Stimulated activated CD8-positive, alpha-beta memory T cell treated with anti-CD3 and anti-CD28 coated beads, Interleukin-7, amount 100 ng/mL, for 1 hour (primary cell): ENCODE measurements at places on chromosomes 1 and 21.

DNA sequence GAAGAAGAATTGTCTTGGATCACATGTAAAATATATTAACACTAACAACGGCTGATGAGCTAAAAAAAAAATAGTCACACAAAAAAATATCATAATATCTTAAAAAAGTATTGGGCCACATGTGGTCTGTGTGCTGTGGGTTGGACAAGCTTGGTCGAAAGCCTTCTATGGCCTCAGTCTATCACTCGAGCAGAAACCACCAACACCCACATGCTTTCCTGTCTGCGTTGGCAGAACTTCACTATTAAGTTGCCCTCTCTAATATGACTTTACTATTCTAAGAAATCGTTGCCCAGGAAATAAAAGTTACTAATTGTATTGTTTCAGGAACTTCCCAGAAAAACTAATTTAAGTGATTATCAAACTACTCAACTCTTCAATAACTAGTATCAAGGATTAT, 28.2 kb upstream of the ETS2 start:
- DNase-seq: no peak

GRCh38 chr1:153494976-153495535, 34.6 kb upstream of the S100A7 start:
- DNase-seq: peak; percentile 66

DNA sequence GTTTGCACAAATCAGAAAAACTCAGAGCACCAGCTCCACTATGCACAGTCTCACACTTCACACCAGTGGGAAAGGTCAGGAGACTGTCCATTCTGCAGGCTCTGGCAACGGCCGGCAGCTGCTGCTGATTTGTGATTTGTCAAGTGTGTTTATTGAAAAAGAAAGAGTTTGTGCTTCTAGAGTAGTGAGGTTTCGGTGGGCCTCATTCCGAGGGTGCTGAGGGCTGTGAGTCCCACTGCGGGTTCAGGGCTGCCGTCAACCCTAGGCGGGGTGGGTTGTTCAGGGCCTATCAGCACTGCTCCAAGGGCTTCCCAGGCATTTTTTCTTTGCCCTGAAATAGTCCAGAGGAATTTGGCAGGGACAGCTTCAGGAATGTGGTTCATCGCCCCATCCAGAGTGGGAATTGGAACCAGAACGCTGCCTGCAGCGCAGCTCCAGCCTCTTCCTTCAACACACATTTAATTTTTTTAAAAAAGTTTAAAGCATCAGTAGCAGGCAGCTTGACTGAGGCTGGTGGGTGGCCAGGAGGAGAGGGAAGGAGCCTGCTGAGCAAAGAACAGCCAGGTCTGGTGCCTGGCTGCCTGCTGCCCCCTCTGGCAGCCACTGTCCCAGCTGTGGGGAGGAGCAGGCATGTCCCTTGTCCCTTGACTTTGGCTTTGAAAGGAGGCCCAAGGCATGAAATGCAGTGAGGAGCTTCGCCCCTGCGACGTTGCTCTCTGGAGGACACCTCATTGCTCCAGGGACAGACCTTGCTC, 19.7 kb downstream of the STUM start:
- no peak for DNase-seq

DNA sequence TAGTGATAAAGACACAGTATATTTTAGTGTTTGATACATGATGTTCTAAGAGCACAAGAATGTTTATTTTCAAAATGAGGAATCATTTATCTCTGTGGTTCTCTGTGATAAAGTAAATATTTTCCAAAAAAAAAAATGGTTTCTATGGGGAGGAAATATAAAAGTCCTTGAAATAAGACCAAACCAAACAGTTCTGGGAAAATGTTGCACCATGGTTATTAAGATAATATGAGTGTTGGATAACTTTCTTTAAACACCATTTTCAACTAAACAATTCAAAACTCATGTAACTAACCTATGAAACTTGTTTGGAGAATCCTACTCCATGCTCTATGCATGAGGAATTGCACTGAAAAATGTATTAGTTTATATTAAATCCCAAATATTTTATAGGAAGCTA, 184.6 kb downstream of the KCNT2 start:
- DNase-seq: no peak

DNA sequence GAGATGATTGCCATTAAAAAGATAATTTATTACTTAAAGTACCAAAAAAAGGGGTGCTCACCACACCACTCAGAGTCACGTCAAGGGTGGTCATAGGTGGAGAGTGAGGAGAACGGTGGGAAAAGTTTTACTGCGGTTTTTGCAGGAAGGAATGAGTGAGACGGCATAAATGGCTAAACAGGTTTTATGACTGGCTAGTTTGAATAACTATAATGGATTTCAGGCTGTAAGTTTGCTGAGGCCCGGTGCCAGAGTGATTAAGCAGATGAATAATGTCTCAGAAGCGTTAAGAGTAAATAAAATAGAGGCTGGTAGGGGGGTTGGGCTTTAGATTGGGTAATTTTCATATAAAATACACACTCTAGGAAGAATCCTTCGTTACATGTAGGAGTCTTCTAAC, 1337.8 kb downstream of the AMY1C start:
- DNase-seq: no peak

- no peak for DNase-seq
These were observed 277.3 kb downstream of the KAZN start for GRCh38 chr1:14875524-14876509.

GRCh38 chr1:226066415-226067078, 4.0 kb downstream of the H3-3A start:
- DNase-seq: no peak

DNA sequence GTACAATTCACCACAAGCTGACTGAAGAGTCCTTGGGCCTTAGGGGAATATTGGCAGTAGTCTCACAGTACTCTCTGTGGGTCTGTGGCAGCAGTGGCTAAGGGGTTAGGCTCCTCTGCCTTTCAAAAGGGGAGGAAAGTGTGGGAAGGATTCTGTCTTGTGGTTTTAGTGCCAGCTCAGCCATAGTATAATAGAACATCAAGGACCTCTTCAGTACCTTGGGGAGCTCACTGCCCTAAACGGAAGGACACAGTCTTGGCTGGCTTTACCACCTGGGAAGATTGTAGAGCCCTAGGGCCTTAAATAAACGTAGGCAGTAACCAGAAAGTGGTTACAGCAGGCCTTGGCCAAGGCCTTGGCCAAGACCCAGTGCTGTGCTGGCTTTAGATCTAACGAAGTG, 265.7 kb downstream of the COL11A1 start:
- no peak for DNase-seq

- DNase-seq: no peak
These were observed 38.2 kb downstream of the PTPRC start for GRCh38 chr1:198677027-198677426.

DNA sequence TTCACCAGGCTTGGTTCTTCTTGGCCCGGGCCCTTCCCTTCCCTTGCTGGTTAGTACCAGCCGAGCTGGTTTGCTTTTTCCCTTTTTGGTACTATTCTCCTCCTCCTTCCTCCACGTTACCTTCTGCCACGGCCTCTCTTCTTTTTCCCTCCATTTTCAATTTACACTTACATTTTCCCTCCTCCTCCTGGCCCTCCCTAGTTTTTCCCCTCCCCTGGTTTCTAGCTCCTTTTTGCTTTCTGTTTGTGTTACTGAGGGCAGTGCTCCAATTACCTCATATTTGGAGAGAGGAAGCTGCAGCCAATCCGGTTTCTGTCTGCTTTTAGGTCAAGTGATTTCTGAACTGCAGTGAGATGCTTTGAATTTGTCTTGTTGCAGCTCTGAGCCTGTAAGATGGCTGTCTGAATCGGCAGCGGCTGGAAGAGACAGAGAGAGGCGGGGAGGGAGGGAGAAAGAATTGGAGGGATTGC, 63.7 kb downstream of the MACF1 start:
- DNase-seq: no peak

- no peak for DNase-seq
These were observed 2.4 kb downstream of the DMRTA2 start for GRCh38 chr1:50420689-50421365.
